ENCODE measurements at places on chromosomes 1 and 21.

DNA sequence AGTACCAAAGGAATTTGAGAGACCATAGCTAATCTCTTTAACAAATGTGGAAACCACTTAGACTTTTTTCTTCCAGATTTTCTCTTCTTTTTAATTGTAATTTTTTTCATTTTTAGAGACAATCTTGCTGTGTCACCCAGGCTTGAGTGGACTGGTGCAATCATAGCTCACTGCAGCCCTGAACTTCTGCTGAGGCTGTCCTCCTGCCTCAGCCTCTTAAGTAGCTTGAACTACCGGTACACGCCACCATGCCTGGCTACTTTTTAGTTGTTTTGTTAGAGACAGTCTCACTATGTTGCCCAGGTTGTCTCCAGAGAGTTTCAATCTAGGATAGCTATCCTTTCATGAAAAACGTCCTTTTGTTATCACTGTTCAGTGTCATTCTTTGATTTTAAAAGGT lies 15.0 kb downstream of the PRRC2C start:
- no peak for DNase-seq

GRCh38 chr1:6328091-6328490 lies 65.5 kb downstream of the ACOT7 start:
- no peak for DNase-seq

GRCh38 chr21:16834791-16835190 lies 678.1 kb upstream of the CXADR start:
- DNase-seq, result no peak

- no peak for DNase-seq
Measured at GRCh38 chr1:56577406-56578137, 1.8 kb downstream of the PLPP3 start.

- DNase-seq, result no peak
Measured at GRCh38 chr1:160945079-160945478, 9.5 kb downstream of the ITLN2 start.

GRCh38 chr21:21963911-21964310 lies 965.7 kb downstream of the NCAM2 start:
- DNase-seq, result no peak

- no peak for DNase-seq
Measured at GRCh38 chr1:25936947-25937346, 30.7 kb upstream of the STMN1 start.

DNA sequence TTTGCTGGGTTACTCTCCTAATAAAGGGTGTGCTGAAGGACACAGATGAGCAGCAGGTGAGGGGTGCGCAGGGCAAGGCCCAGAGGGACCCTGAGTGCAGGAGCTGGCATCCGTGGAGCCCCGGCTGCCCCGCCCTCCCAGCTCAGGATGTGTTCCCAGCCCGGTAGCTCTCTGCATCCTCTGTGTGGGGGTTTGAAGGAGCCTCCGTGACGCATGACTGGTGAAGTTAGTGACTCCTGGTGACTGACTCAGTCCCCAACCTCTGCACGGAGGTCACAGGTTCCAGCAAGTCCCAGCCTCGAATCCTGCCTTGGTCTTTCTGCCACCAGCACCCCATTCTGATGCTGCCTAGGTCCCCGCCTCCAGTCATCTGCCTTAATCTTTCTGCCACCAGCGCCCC lies 21.6 kb upstream of the TSPEAR start:
- no peak for DNase-seq

DNA sequence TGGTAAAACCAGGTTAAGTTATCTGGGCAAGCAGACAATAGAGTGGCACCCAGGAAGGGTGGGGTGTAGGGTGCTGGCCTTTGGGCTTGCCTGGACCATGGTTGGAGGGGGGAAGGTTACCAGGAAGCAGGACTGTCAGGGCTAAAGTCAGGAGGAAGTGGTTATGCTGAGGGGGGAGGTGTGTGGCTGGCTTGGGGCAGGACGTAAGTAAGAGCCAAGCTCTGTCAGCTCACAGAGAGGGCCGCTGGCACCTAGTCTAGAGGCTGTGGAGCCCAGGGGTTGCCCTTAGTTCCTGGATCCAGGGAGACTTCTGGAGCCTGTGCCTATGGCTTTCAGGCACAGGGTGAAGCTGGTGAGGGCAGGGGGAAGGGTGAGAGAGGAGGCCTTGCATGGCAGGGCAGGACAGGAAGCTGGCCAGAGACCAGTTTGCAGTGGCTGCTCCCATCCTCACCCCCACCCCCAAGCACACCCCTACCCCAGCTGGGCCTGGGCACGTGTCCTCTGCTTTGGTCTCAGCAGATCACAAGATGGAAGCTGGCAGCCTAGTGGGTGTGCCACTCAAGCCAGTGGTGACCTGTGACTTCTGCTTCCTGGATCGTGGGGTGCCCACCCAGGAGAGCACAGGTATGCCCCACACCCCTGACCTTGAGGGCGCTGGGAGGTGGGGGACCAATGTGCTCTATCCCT lies 20.5 kb upstream of the SMYD3 start:
- DNase-seq, result no peak

DNA sequence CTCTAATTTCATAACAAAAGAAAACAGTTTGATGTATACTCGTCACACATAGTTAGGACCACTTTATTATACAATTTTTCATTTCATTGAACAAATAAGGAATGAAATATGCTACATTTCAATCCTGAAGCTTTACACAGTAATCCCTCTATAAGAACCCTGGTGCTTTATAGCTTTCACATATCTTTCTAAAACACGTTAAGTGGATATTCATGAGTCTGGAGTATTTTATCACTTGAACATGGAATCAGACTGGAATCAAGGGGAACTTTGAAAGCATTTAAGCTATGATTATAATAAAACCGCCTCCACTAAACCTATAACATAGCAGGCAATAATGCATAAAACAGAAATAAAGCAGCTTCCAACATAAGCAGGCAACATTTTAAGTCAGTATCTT lies 476.6 kb downstream of the COL11A1 start:
- DNase-seq, result no peak

DNA sequence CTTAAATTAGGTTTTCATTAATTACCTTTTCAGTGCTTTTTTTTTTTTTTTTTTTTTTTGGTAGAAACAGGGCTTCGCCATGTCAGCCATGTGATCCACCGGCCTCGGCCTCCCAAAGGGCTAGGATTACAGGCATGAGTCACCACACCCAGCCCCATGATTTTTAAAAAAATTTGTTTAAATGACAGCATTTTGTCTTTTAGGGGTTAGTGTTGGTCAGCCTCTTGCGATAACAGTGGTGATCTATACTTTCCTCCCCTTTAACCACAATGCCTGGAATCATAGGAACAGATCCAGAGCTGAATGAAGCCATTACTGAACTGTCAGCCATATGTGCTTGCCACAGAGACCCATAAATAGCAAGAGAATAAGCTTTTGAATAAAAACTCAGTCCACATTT lies 73.9 kb downstream of the CACHD1 start:
- no peak for DNase-seq

- DNase-seq, result no peak
Measured at GRCh38 chr21:29017639-29018237, 1.4 kb downstream of the RWDD2B start.

- no peak for DNase-seq
Measured at GRCh38 chr21:17491716-17492414, 21.0 kb upstream of the CXADR start.

DNA sequence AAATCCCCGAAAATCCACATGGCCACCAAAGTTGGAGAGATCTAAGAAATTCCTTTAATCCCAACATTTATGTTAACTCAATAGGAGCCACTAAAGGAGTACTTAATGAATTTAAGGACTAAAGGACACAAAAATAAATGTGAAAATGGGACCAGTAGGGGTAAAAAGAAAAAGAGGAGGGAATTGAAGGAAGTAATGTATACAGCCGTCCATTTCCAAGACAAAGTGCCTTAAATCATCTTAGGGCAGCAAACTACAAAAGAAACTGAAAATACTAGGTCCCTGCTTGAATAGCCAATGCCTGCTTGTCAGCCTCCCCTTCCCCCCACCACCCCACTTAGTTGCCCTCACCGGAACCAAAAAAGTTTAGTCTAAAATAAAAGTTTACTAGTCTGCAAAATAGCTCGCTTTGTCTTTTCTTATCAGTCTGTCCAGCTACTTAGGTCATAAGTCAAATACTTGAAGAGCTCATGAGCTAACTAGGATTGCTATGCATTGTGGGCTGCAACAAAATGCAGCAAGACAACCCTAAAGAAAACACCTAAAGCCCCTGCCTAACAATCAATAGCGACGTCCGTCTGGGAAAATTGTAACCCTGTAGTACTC lies 66.3 kb upstream of the TLR5 start:
- DNase-seq, result no peak

GRCh38 chr1:174158767-174159251 lies 511 bp upstream of the RABGAP1L start:
- DNase-seq, result peak; percentile 84

DNA sequence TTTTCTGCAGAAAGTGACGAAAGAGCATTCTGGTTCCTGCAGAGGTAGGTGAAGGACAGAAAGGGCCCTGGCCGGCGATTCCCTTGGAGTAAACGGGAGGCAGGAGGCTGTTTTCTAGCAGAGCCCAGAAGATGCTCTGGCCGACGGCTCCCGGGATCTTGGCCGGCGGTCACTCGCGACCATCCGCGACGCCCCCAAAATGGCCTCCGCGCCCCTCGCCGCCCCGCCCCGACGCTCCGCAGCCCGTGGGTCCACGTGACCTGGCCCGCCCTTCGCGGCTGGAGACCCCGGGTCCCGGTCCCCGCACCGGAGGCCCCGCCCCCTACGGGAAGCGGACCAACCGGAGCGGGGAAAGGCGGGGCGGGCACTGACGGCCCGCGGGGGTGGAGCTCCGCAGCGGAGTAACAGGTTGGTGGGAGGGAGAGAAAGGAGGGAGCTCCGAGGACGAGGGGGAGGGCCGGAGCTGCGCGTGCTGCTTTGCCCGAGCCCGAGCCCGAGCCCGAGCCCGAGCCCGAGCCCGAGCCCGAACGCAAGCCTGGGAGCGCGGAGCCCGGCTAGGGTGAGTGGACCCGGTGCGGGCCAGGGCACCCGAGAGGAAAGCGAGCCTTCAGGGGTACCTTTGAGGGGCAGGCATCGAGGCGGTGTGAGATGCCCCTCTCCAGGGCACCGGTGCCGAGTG lies at the start of gene CGN:
Gene CGN, plus strand, starts transcription at position 431 of the 679 bp plus-strand sequence. CDS start 7,133 bp downstream, outside the sequence.
- DNase-seq, result peak; percentile 80

- no peak for DNase-seq
Measured at GRCh38 chr1:36269408-36269838, 36.7 kb upstream of the SH3D21 start.

- no peak for DNase-seq
Measured at GRCh38 chr1:170261669-170262068, 115.9 kb downstream of the NTMT2 start.

GRCh38 chr1:41464885-41465284 lies 19.6 kb downstream of the EDN2 start:
- DNase-seq, result no peak
